ENCODE measurements at places on chromosomes 1 and 21.

DNA sequence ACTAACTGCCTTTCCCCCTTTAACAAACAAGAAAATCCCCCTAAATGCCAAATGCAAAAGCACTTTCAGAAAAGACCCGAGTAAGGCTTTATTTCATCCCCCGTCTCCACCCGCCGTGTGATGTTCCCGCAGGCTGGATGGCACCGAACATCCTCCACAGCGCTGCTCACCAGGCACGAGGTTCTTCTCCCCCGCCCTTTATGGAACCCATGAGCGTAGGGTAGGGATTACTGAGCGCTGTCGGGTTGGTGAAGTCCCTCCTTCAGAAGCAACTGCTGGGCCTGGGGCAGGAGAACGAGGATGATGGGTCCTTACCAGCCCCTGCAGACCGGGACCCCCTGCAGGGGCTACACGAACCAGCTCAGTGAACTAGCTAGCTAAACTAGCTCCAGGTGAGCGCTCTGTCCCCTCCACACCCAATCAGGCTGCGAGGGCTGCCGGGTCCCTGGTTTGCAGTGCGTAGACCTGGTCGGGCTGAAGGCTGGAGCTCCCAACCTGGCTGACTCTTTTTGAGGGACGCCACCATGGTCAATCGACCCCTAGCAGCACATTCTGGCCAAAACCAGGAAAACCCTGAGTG, 80.4 kb downstream of the ITPKB start:
- DNase-seq, result no peak

- DNase-seq, result no peak
Measured at GRCh38 chr1:101069158-101069557, 43.6 kb upstream of the DPH5 start.

DNA sequence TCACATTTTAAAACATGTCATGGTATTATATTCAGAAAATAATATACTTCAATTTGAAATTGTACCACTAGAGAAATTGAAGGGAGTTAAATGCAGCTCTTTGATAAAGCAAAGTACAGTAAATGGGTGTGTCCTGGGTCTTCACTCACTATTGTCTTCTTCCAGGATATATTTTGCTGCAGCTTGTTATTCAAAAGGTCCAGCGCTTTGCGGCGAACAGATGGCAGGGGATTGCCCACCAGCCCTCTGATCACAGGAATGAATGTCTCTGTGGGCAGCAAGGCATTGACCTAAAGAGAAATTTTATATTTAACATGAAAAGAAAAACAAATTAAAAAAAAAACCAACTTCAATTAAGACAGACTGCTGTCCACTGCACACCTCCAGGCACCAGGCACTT, 35.1 kb downstream of the LGALS8 start:
- no peak for DNase-seq

DNA sequence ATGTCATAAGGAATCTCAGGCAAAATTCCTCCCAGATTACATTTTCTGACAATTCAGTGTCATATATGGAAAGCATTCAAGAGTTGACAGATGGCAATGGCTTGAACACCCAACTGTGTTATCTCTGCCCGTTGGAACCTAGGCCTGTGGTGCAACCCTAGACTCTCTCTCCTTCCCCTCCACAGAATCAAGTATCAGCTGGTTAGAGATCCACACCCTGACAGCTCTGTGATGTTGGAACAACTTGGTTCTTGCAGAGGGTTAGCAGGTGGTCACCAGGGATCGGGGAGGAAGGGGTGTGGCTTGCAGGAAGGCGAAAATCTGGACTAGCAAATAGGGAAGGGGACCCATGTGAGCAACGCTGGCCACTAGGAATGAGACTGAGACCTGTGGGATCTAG, 26.3 kb downstream of the PCSK9 start:
- no peak for DNase-seq

DNA sequence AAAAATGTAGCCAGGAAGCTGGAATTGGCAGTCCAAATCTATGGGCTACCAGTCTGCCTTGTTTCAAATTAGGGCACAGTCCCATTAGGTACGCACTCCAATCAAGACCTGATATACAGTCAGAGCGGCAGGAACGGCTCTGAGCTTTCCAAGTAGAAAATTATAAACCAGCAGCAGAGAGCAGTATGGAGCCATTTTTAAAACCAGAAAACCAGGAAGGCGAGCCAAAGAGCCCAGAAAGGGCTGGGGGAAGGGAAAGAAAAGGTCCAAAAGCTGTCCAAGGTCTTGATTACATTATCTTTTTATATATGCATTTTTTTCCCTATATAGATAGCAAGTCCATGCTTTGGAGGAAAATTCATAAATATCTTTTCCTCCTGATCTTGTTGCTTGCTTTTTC, 719.0 kb downstream of the RWDD3 start:
- DNase-seq, result no peak

GRCh38 chr1:86104606-86105532, 51.7 kb downstream of the COL24A1 start:
- DNase-seq, result no peak

- DNase-seq, result no peak
Measured at GRCh38 chr1:113534130-113534817, 144.0 kb downstream of the MAGI3 start.

- peak; percentile 68 for DNase-seq
Measured at GRCh38 chr1:18927654-18928272, 25.4 kb upstream of the ALDH4A1 start.

- DNase-seq, result no peak
Measured at GRCh38 chr1:21913763-21914162, 23.3 kb downstream of the HSPG2 start.

GRCh38 chr21:39321424-39321823, 8.0 kb upstream of the BRWD1 start:
- no peak for DNase-seq

- no peak for DNase-seq
Measured at GRCh38 chr1:205301205-205301821, 20.2 kb downstream of the NUAK2 start.

DNA sequence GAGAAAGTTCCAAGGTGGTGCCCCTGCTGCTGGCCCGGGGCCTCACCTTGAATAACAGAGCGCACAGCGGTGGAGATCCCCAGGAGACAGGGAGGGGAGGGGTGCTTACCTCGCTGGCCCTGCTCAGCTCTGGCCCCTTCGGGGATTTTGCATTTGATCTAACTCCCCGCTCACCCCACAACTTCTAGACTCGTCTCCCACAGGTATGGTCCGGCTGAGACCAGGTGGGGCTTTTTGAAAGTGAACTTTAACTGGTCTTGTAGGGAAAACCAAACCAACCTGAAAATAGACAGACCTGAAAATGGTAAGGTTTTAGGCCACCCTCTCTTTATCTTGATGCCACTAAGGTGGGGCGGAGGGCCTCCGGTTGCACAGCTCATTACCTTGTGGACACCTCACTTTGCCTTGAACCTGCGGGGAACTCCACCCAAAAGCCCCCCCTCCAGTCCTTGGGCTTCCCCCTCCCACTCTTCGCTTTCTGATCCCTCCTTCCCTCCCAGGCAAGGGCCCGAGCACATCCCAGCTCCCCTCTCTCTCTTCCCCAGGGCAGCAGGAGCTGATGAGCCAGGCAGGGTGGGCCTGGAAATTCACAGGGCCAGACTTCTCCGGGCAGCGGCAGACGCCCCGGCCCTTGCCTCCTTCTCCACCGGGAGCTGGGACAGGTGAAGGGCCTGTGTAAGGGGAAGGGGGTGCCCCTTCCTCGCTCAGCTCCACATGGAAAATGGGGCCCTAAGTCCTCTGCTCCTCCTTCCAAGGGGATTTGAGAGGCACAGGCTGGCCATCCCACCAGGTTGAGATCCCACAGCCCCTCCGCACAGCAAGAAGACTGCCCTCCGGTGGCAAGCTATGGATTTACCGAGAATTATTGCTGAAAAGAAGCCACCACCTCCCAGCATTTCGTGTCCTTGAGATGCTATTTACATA, 16.1 kb downstream of the TNFRSF8 start:
- peak; percentile 81 for DNase-seq

DNA sequence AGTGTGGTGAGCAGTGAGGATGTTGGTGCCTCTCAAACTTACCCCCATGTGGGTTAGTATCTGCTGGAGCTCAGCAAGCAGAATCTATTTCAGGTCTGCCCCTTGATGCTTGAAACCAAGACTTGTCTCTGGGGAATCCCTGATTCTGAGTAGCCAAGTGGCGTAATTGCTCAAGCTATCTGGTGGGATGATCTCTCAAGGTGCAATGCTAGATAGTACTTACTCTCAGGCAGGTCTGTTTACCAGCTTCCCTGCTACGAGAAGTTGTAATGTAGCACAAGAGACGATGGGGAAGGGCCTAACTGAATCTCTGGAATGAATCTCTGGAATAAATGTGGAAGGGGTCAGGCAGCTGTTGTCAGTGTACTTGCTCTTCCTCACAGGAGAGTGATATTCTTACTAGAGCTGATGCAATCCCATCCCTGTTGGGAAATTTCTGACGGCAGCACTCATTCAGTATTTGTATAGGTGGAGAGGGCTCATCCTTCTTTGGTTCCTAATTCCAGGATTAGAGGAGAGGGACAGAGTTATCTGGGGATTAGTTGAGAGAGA, 65.4 kb downstream of the MACF1 start:
- peak; percentile 68 for DNase-seq

GRCh38 chr21:41802684-41803083, 35.8 kb upstream of the RIPK4 start:
- DNase-seq, result no peak

DNA sequence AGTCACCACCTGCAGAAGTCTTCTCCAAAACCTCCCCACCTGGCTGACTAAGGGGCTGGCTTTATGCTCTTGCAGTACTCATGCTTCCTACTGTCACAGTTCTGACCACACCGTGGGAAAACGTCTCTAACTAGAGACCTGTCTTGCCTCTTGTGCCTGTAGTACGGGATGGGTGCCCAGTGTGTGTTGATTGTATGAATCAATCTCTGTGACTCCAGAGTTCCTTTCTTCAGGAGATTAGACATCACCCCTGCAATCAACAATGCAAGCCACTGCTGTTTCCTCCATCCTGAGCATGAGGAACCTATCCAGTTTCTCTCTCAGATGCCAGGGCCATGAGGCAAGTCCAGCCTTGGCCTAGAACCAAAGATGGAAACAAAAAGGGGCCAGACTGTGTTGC, 64.1 kb downstream of the LRRN2 start:
- DNase-seq, result no peak

DNA sequence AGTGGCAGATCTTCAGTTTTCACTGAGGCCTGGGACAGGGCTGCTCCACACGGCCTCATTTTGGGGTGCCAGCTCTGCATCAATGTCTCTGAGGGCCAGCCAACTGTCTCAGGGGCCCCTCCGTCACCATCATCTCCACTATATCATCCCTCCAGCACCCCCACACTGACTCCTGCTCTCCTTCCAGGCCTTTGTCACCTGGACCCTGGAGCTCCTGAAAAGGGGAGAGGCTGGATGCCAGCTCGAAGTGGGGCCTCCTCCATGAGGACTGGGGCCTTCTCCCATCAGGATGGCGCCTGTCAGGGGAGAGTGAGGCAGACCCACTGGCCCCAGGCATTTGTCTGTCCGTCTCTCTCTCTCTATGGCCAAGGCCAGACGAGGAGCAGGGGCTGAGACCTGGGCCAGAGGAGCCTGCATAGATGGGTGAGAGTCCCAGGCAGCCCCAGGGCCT, 44.7 kb upstream of the LRP8 start:
- no peak for DNase-seq

- no peak for DNase-seq
Measured at GRCh38 chr1:205661429-205662134, 18.7 kb downstream of the SLC45A3 start.

GRCh38 chr1:61334718-61335589, 252.6 kb downstream of the NFIA start:
- no peak for DNase-seq

GRCh38 chr1:233654658-233655280, 40.9 kb downstream of the KCNK1 start:
- no peak for DNase-seq

- DNase-seq, result peak; percentile 57
Measured at GRCh38 chr1:95116580-95117206, 462 bp upstream of the TLCD4 start.

GRCh38 chr1:60345621-60346020, 272.1 kb upstream of the C1orf87 start:
- DNase-seq, result no peak

All from germinal center (tissue), 1 donor.